Keratinocyte (primary cell): ENCODE measurements at places on chromosomes 4 and X.

- DNase-seq, result no peak
Observed at GRCh38 chrX:46796574-46797191, 37.8 kb upstream of the SLC9A7 start.

GRCh38 chr4:113773014-113773413 is 11.5 kb upstream of the CAMK2D start:
- no peak for DNase-seq

DNA sequence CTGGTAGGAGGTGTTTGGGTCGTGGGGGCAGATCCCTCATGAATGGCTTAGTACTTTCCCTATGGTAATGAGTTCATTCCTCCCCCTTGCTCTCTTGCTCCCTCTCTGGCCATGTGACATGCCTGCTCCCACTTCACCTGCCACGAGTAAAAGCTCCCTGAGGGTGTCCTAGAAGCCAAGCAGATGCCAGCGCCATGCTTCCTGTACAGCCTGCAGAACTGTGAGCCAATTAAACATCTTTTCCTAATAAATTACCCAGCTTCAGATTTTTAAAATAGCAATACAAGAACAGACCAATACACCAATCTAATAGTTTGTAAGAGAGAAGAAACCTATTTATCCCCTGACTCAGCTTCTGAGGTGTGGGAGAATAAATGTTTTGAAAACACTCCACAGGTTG is 60.5 kb downstream of the FGFBP1 start:
- no peak for DNase-seq

- no peak for DNase-seq
Observed at GRCh38 chr4:129545599-129546278, 449.8 kb downstream of the C4orf33 start.

- DNase-seq, result no peak
Observed at GRCh38 chrX:123731987-123732669, 724 bp downstream of the THOC2 start.

DNA sequence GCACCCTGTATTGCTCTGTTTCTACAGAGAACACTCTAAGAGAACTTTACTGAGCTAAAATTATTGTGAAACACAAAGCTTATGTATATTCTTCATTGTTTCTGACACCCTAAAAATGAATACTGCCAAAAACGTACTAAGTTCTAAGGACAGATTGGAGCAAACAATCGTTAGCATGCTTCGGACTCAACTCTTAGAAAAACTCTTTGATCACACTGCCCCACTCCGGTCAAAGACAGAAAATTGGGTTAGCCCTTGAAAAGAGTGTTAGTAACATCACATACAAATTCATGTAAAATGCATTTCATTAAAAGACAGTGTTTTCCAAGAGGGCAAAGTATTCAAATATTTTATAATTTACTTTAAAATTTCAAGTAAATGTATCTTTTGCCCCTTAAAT is 177.4 kb downstream of the DCHS2 start:
- no peak for DNase-seq

- DNase-seq, result no peak
Observed at GRCh38 chrX:112668476-112669409, 11.0 kb downstream of the LHFPL1 start.

DNA sequence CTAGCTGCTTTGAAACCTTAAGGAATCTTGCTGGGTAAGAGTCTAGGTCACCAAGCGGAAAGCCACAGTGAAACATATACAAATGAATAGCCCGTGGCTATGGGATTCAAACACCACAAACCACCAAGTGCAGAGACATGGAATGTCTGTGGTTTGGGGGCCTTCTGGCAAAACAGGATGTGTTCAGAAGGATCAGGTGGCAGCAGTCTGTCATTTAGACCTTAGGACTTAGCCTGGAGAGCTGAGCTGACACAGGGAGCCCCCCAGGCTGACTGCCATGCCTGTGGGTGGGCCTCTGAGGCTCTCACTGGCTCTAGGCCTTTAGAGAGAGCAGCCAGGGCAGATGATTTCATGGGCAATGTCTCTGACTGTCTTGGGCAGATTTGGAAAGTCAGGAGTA is 225.6 kb downstream of the FBXW7 start:
- DNase-seq, result no peak

DNA sequence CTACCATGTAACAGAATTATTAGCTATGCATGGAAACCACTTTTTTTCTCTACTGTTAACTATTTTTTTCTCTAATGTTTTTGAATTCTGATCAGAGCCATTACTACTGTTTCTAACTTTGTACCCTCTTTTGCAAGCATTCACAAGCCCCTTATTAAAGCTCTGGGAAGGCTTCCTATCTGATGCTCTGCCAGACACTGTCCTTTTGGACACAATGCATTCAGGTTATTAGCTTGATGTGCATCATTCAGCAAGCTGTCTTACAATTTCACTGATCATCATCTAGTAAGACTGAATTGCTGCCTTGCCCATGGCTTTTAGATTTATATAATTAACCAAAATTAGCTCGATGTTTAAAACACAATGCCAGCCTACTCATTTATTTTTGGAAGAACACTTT is 155.1 kb downstream of the NR3C2 start:
- DNase-seq, result no peak

GRCh38 chr4:135368831-135369230 is 1167.2 kb upstream of the PABPC4L start:
- no peak for DNase-seq

DNA sequence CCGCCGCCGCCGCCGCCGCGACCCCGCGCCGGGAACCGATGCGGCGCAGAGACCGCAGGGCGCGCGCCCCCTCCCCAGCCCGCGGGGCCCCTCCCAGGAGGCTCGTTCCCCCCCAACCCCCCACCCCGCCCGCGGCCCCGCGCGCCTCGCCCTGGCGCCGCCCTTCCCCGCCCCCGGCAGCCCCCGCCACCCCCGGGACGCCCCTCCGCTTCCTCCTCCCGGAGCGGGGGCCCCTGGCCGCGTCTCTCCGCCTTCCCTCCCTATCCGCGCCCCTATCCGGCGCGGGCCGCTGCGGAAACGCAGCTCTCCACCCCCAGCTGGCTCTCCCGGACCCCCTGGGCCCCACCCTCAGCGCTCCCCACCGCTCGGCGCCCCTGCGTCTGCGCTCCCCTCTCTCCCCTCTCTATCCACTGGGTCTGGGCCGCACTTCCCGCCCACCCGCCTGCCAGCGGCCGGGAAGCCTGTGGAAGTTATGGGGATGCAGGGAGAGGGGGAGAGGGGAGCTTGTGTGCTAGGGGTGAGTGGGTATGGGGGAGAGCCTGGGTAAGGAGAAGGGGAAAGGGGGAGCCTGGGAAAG is at the start of gene TMEM271:
Gene TMEM271, minus strand, starts transcription at position 51 of the 577 bp plus-strand sequence. CDS start 233 bp downstream, outside the sequence.
- no peak for DNase-seq

- no peak for DNase-seq
Observed at GRCh38 chr4:186724864-186725468, 1.3 kb upstream of the FAT1 start.

- no peak for DNase-seq
Observed at GRCh38 chr4:141464366-141464765, 172.0 kb upstream of the IL15 start.

DNA sequence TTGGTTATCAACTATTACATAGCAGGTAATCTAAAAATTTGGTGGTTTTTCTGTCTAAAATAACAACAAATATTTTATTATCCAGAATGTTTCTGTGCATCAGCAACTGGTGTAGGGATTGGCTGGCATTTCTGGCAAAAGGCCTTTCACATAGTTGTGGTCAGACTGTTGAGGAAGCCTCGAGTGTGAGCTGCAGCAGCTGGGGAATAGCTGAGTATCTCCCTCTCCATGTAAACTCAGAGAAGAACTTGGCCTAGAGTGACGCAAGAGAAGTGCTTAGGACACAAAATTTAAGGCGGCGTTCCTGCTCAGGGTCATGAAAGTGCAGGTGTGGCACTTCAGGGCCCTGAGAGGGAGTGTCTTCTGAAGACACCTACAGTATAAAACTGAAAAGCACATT is 558.9 kb downstream of the SPOCK3 start:
- DNase-seq, result no peak

DNA sequence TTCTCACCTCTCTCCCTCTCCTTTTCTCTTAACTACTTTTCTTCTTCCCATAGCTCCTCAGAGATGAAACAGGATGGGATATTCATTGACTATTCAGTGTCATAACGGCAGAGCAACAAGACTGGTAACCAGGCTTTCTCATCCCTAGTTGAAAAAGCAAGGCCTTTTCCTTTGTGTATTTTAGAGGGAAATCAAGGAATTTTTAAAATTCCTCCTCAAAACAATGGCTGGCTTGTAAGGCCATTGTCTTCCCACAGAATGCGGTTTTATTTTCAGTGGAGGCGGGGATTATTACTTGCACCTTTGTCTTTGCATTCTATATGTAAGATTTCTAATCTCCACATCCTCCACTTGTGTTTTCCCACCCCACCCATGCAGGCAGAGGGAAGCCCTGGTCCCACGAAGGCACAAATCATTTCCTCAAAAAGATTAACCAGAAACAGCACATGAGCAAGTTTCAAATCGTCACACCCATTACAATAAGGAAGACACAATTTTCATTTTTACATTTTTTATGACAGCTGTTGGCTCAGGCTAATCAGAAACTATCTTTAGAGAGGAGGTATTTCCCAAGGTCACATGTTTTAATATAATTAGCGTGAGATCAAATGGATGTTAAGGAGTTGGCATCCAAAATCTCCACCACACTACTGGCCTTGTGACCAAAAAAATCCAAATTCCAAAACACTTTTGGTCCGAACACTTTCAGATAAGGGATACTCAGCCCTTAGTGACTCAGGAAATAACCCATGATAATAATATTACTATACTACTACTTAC is 53.0 kb upstream of the KDR start:
- DNase-seq, result no peak

DNA sequence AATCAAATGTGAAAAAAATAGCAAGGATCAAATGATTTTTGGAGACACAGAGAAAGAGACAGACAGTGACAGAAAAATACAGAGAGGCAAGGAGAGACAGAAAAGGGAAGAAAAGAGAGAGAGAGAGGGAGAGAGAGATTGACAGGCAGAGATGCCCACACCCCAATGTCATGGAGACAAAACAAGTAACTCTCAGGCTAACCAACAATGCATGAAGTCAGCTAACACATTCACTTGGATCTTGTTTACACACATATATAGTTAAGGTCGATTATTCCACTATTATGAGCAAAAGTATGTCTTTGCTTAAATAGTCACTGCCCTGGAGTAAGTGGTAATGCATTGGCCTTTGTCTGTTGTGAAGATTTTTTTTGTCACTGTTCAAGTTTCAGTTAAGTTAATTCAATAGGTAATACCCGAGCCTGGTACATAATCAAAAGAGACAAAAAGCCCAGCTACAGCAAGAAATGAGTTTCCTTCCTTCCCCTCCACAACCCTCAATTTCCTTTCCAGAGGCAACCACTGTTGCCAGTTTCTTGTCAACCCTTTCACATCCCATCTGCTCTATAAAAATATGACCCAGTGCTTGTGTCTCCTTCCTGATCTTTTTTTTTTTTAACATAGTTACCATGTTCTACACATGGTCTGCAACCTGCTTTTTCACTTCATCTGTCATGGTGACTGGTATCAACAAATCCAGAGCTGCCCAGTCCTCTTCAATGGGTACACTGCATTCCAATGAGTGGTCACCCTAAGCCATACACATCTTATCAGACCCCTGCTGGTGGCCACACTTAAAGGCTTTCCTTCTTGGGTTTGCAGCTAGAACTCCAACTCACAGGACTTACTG is 52.1 kb downstream of the PROM1 start:
- DNase-seq, result no peak

GRCh38 chrX:39065051-39065871 is 264.0 kb downstream of the MID1IP1 start:
- DNase-seq, result no peak

DNA sequence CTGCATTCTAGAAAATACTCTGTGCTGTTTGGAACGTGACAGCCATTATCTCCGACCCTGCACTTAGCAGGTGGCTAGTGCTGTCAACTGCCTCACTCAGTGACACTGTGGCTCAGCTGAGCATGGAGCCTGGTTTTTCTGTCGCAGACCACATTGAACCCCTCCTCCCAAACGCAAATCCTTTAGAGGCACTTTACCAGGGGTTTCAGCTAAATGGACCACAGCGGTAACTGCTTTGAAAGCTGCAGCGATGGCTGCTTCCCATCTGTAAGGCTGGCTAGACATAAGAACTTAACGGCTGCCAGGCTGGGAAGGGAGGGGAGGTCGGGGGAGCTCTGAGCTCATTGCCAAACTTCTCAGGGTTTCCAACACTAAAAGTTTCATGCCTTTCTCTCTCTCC is 8.1 kb downstream of the SLC34A2 start:
- DNase-seq, result no peak

DNA sequence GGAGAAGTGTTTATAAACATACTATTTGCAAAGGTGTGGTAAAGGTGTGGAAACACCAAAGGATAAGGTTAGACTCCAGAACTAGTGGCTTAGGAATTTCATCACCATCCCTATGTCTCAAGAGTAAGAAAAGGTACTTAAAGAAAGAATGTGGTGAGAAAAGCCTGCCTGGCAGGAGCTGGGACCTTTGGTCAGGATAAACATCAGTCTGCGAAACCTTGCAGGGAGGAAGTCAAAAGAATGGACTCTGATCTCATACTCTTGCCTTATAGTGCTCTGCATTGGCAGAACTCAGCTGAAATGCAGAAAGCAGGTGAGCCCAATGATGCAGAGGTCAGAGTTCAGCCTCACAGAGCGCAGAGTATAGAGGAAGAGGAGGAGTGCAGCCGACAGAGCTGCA is 97.2 kb upstream of the NR3C2 start:
- no peak for DNase-seq

GRCh38 chr4:13766761-13767540 is 139.4 kb upstream of the BOD1L1 start:
- DNase-seq, result no peak

DNA sequence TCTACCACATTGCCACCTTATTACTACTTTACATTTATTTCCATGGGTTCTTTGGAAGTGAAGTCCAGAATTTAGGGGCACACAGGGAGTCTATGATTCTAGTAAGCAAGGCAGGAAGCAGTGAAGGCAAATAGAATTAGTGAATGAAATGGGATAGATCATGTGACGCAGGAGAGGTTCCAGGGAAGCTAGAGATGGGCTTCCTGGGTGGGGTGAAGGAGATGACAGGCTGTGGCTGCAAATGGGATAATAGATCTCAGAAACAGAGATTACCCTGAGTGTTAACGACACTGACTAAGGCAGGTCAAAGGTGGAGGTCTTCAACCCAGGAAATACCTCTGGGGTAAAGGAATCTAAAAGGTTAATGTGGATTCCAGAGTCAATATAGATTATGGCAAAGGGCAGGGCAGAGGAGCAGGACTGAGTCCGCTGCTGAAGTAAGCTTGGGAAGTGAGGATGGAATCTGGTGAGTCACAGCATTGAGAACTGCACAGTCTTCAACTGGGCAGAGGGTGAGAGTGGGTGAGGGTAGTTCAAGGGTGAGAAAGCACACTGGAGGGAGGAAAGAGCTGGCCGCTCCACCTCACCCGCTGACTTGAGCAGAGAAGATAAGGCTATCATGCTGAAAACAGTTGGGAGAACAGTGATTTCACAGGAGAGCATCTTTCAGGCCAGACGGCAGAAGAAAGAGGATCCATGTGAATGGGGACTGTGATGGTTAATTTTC is 70.8 kb downstream of the ANXA3 start:
- DNase-seq, result no peak

DNA sequence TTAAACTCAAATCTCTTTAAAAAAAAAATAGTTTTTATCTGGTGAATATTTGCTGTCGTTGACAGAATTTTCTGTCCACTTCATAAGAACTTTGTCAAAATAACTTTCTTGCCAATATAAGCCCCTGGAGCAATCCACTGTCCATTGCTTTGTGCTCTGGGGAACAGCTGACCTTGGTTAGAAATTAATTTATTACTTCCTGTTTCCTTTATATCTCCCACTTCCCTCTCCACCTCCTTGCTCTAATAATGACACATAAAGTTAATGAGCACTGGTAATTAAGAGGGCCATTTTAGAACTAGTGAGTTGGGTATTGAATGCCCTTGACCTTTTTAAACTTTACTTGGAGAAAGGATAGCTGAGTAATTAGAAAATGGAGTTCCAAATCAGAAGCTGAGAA is 151.3 kb upstream of the LEF1 start:
- DNase-seq, result no peak
